Stimulated activated CD4-positive, alpha-beta T cell treated with anti-CD3 and anti-CD28 coated beads, TNF-alpha, amount 100 ng/mL, for 1 hour (primary cell): ENCODE measurements at places on chromosomes 5 and 9.

DNA sequence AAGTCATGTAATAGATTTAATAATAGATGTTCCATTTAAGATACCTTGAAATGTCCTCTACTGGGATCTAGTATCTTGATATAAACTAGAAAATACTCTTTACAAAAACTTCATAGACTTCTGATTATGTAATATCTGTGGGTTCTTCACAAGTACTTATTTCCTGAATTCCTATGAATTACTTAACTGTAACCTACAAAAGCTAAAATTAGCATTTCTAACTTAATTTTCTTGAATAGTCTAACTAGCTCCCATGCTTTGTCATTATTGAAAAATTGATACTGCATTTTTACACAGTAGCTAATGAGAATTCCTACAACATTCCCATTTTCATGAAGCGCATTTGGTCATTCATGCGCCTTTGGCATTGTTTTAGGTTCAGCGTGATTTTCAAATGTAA lies 1828.2 kb downstream of the MAT2B start:
- DNase-seq = no peak

DNA sequence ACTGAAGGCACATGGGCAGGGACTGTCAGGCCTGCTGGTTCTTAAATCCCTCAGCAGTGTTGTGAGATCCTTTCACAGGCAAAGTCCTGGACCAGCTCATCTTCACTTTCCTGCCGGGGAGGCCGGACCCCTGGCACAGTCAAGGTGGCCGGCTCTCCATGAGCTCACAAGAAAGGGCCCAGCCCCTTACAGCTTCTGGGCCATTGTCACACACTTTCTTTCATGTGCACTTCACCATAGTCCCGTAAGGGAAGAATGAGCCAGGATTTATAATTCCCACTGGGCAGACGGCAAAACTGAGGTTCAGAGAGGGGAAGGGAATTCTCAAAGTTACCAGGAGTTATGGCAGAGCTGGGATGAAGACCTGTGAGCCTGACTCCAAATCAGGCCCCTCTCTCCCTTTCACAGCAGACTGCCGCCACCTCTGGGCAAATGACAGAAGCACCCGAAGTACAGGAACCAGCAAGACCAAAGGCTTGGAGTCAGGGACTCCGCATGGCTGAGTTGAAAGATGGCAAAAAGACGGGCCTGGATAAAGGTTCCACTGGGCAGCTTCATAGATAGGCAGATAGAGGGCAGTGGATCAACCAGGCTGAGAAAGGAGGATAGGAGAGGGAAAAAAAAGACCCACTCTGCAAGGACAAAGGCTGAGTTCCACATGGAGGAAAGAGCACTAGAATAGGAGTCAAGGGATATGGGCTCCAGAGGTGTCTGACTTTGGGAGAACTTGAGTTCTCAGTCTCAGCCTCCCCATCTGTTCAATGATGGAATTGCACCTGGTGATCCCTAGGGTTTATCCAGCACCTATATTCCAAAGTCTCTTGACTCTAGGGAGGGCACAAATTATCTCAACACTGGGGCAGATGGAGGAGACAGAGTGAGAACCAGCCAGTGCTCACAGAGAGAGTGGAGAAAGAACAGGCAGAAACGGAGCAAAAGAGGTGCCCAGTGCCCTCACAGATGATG lies 128.7 kb downstream of the PAX5 start:
- DNase-seq = no peak

GRCh38 chr5:169946743-169947295 lies 33.5 kb downstream of the INSYN2B start:
- DNase-seq = no peak

DNA sequence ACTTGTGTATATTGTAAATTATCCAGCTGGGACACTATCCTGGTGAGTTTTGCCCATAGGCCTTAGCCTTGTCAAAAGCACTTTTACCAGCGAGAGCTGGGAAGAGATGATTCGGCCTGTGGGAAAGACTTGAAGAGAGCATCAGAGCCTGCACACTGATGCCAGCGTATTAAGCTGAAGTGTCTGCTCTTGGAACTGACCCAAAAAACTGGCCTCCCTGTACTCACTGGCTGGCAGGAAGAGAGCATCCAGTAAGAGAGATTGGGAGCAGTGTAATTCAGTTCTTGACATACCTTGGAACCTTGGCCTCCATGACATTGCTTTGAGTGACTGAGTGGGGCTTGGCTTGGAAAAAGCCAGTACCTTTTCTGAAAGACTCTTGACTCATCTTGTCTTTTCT lies 73.7 kb downstream of the ZNF462 start:
- DNase-seq = no peak

- no peak for DNase-seq
Observed at GRCh38 chr9:78685471-78685870, 388.5 kb downstream of the PSAT1 start.

DNA sequence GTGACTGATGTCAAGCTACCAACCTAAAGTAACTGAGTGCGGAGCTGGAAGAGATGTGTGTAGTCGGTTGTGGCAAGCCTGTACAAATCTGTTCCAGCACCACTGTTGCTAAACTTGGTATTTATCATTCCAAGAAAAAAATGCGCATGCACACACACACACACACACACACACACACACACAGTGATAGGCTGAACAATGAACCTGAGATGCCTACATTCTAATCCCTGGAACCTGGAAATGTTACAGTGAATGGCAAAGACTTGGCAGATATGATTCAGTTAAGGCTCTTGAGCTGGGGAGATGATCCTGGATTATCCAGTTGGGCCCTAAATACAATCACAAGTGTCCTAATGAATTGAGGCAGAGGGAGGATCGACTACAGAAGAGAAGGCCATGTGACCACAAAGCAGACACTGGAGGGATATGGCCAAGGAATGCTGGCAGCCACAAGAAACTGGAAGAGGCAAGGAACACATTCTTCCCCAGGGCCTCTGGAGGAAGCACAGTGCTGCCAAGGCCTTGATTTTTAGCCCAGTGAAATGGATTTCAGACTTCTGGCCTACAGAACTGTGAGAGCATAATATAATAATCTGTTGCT lies 49.7 kb upstream of the LHFPL2 start:
- DNase-seq = no peak

GRCh38 chr5:24693609-24694008 lies 48.8 kb upstream of the CDH10 start:
- no peak for DNase-seq

DNA sequence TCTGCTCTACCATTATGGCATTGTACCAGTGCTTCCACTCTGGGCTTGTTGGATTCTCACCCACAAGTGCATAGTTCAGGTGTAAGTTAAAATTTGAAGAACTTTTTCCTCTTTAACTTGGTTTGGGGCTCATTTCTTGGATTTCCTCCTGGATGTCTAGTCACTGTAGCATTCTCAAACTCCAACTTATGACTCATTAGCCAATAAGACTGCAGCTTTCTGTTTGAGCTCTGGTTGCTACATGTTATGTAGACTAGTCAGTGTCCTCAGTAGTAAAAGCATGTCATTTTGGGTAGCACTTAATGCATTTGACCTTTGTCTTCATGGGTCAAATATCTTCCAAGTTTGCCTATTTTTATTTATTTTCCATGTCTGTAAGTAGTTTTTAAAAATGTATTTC lies 790.8 kb downstream of the BRINP1 start:
- DNase-seq = no peak

DNA sequence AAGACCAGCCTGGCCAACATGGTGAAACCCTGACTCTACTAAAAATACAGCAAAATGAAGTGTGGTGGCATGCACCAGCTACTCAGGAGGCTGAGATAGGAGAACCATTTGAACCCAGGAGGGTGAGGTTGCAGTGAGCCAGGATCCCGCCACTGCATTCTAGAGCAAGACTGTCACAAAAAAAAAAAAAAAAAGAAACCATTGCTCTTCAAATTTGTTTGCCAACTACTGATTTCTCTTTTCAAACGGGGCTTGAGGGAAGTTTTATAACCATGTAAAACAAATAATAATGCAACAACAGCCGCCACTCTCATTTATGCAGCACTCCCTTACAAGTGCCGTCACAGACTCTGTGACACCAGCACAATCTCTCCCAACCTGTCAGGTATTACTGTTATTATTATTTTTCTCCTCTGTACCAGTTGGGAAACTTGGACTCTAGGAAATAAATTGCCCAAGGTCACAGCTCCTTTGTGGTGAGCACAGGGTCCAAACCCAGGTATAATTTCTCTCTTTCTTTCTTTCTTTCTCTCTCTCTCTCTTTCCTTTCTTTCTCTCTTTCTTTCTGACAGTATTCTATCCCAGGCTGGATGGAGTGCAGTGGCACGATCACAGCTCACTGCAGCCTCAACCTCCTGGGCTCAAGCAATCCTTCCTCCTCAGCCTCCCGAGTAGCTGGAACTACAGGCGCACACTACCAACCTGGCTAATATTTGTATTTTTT lies 25.4 kb downstream of the SERINC5 start:
- no peak for DNase-seq

- no peak for DNase-seq
Observed at GRCh38 chr5:147057051-147057450, 177.8 kb upstream of the STK32A start.

- no peak for DNase-seq
Observed at GRCh38 chr5:149913436-149914419, 30.9 kb downstream of the PDE6A start.

GRCh38 chr5:145161391-145161790 lies 673.8 kb downstream of the PRELID2 start:
- no peak for DNase-seq
